ENCODE measurements at places on chromosomes 16 and 17. TPM values are rescaled to one million over a fixed set of nuclear protein-coding genes. Genes with fewer than 3 reads are reported as not detected.

GRCh38 chr16:88651276-88651988 lies 579 bp upstream of the CYBA start:
- DNase-seq, result peak; percentile 50

GRCh38 chr17:79033046-79033616 lies 9.2 kb downstream of the C1QTNF1 start:
- DNase-seq, result no peak

- DNase-seq, result no peak
These were observed 16.5 kb downstream of the HS3ST3B1 start for GRCh38 chr17:14317383-14317782.

DNA sequence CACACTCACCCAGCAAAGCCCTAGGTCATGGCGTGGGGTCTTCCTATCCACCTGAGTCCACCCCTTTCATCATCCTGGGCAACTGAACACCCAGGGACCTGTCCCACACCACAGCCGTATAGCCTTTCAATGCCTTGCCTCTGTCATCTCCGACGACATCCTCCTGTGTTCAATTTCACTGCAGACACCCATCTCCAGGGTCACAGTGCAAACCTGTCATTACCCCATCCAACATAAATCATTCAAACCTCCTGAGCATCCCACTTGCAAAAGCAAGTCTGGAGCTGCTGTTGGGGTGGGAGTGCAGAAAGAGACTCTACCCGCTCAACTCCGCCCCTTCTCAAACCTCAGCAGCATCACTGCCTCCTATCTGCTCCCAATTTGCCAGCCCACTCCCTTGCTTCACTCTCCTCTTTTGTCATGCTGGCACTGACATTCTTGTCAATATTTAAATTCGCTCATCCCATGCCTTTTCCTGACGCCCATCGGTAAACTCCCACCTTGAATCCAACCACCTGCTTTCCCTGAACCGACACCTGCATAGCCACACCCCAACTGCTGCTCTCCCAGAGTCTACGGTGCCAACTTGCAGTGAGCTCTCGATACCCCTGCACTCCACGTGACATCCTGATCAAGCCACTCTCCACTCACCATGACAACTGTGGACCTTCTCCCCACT lies 37.0 kb downstream of the MARF1 start:
- DNase-seq, result no peak

- DNase-seq, result no peak
These were observed 16.5 kb upstream of the CMTM4 start for GRCh38 chr16:66713076-66713475.

Gene OR1A1
- not detected for total RNA-seq

Gene WFIKKN1
- 0.43 TPM for total RNA-seq

Gene GJD3
- not detected for total RNA-seq

GRCh38 chr16:79750311-79750710 lies 149.8 kb upstream of the MAF start:
- DNase-seq, result no peak

DNA sequence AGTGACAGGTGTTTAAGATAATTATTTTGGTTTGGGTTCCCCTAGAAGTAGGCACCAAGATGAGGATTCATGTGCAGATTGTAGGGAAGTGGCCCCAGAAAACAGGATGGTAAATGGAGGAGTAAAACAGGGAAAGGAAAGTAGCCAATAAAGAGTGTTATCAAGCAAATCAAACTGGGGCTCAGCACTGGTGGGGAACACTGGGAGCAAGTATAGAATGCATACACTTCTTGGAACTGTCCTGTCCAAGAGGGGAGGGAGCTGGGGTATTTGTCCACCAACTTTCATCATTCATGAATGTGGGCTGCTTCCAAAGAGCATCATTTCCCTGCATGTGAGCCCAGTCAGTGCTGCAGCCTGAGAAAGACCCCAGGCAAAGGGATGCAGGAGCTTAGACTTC lies 215.7 kb upstream of the IRX5 start:
- DNase-seq, result no peak

DNA sequence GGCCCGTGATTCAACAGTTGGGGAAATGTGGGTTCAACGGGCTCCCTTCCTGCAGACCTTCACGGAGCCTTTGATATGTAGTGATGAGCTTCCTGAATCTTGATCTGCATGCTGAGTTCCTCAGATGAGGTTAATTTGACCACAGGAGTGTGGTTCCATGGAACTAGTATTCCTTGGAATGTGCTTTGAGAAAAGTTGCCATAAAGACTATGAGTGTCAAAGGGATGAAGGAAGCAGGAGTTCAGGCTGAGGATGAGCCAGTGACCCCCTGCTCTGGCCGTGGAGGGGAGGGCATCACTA lies 229.2 kb downstream of the MSI2 start:
- DNase-seq, result no peak

DNA sequence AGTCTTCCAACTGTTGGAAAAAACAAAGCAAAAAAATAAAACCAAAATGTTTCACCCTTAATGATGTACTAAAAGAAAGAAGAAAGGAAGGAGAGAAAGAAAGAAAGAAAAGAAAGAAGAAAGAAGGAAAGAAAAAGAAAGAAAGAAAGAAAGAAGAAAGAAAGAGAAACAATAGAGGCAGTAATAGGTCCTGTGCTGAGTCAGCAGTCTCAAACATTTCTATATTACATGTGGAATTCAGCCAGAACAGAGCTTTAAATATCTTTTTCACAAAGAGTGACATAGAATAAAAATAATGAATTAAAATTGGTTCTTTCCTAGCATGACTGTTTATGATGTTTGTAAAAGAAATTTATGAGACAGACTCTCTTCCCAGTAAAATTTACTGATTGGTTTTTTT lies 1135.3 kb upstream of the CDH8 start:
- DNase-seq, result no peak

DNA sequence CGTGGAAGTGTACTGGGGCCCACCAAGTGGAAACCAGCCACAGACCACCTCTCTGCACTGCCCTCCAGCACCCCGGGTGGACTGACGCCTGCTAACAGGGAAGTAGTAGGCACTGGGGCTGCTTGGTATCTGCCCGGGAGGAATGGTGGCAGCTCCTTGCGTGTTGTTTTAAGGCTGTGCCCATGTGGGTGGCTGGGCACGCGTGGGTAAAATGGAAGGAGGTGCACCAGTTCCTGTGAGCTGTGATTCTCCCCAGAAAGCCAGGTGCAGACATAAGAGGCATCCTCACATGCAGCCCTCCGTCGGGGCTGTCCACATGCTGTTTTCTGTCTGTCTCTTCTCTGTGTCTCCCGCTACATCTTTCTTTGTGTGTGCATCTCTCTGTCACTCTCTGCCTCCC lies 122.3 kb downstream of the ENGASE start:
- DNase-seq, result no peak

Gene HBZ
- not detected for total RNA-seq

Gene BAHCC1
- 6.7 TPM for total RNA-seq

DNA sequence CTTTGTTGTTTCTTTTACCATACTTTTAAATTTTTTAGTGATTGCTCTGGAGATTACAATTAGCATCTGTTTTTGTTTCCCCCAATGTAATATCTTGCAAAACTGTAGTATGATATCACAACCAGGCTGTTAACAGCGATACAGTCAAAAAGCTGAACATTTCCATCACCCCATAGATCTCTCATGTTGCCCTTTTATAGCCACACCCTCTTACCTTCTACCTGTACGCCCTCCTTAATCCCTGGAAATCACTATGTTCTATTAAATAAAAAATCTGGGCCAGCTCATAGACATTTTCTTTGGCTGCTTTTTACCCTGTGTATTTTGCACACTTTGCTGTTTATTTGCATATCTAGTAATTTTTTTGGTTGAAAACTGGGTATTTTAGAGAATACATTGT lies 67.2 kb upstream of the NACA2 start:
- no peak for DNase-seq

Gene ZNF213
- total RNA-seq, result 4.5 TPM

- no peak for DNase-seq
These were observed 7.6 kb downstream of the PITPNM3 start for GRCh38 chr17:6548578-6549330.

GRCh38 chr17:36629970-36630502 lies 28.7 kb downstream of the MRM1 start:
- no peak for DNase-seq

Gene KCNJ16
- total RNA-seq, result not detected

Gene RAB37
- 0.12 TPM for total RNA-seq

- DNase-seq, result no peak
These were observed 30.7 kb downstream of the ELAC2 start for GRCh38 chr17:12987120-12987519.

- peak; percentile 25 for DNase-seq
These were observed 2.0 kb downstream of the ADAT1 start for GRCh38 chr16:75621170-75621477.

DNA sequence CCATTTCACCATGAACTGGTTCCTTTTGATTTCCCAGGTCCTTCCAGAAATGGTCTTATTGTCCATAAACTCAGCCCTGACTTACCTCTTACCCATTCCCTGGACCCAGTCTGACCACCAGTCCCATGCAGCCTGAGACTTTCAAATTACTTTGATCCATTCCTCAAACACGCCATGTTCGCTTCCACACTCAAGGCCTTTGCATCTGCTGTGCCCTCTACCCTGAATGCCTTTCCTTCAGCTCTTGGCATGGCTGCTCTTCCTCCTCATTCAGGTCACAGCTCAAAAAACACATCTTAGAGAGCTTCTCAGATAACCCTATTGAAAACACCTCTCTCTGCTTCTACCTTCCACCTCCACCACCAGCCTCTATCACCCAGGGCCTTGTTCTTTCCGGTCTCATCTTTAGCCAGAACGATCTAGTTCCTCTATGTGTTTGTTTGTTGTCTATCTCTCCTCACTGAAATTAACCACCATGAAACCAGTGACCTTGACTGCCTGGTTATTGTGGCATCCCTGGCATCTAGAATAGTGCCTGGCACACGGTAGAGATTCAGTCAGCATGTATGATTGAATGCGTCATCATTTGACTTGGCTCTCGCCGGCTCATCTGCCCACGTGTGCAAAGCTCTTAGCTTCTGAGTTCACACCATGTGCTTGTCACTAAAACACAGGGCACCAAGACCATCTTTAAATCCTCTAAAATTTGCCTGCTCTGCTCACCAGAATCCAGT lies 12.8 kb downstream of the CRYM start:
- no peak for DNase-seq

- no peak for DNase-seq
These were observed 55.7 kb downstream of the OR1D5 start for GRCh38 chr17:3007651-3008121.

Gene HAGH
- total RNA-seq, result 63.2 TPM

Gene TMEM92
- total RNA-seq, result 1.4 TPM

- DNase-seq, result no peak
These were observed 2.4 kb upstream of the MTSS2 start for GRCh38 chr16:70688246-70688742.

Gene CSH2
- total RNA-seq, result not detected

DNA sequence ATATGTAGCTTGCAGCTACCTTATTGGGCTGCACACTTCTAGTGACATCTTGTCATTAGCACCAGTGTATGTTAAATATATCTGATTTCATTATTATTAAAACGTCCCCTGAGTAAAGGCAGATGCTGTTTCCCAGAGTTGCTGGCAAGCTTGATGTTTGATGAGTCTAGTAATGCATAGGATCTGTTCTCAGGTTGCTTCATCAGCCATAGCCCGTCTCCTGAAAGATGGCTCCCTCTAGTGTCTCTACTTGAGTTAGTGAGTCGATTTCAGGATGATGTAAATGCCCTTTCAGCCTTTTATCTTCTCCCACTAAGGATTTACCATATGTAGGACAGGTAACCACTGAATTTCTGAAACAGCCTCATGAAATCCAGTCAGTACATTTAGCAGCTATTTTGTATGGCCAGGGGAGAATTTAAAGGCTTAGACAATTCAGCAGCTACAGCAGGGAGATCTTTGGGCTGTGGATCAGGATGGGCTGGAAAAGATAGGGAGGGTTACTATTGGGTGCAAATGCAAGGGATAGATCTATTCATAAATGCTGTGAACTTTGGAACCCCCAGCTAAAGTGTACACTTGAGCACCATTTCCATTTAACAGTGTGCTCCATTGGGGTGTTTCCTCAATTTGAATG lies 376.3 kb downstream of the CNTNAP4 start:
- DNase-seq, result peak; percentile 75

Gene RIPOR1
- total RNA-seq, result 21.9 TPM

DNA sequence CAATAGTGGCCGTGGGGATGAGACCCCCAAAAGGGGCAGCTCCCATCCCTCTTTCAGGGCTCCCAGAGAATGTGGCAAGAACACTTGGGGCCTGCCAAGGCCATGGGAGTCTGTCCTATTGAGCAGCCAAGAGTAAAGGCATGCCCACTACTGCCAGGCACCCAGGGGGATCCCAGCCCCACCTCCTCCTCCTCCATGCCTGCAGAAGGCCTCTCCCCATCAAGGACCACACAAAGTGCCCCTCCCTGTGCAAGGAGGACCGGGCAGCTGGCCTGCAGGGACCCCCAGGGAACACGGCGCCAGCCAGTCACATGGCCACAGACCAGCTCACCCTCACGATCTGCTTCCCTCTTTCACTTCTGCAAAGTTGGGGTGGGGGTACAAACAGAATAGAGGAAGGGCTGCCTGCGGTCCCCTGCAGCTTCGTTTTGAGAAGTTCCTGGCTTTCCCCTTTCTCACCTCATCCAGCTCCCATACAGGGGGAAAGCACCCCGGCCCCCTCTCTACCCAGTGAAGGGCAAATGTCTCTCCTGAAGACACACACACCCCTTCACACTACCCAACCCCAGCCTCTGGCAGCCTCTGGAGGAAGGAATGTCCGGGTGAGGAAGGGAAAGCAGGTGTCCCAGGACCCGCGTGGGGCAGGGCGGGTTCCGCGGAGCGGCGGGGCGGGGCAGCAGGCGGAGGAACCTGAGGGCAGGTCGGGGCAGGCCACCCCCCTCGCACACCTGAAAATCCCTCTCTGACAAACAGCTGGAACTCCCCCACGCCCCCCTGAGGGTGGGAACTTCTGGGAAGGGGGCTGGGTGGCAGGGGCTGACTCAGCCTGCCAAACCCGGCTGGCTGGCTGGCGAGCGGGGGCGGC lies 2.0 kb downstream of the PPP1R9B start:
- DNase-seq, result no peak

GRCh38 chr16:66930189-66930588 lies 4.0 kb downstream of the CIAO2B start:
- DNase-seq, result no peak

DNA sequence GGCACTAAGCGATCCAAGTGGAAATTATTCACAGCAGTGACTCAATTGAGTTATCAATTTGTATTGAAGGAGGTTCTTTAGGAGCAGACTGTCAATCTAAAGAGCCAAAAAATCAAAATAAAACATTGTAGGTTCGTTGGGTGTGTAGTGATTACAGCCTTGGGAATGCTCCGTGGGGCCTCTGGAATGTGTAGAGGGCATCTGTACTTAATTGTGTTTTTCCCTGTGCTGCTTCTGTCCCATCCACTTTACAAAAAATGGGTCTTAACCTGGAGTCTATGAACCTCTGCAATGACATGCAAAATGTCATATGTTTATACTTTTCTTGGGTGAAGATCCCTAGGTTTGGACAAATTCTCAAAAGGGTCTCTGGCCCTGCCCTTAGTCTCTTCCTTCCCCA lies 215.1 kb downstream of the CCDC182 start:
- DNase-seq, result no peak
